ENCODE measurements at places on chromosomes 16 and 17.
A peak's percentile ranks its signal among the peaks of the same experiment; 100 is the strongest.

- DNase-seq: no peak
Observed at GRCh38 chr17:71115669-71115972, 946.3 kb downstream of the KCNJ2 start.

GRCh38 chr16:12345349-12345748 is 368.8 kb downstream of the SNX29 start:
- no peak for DNase-seq

DNA sequence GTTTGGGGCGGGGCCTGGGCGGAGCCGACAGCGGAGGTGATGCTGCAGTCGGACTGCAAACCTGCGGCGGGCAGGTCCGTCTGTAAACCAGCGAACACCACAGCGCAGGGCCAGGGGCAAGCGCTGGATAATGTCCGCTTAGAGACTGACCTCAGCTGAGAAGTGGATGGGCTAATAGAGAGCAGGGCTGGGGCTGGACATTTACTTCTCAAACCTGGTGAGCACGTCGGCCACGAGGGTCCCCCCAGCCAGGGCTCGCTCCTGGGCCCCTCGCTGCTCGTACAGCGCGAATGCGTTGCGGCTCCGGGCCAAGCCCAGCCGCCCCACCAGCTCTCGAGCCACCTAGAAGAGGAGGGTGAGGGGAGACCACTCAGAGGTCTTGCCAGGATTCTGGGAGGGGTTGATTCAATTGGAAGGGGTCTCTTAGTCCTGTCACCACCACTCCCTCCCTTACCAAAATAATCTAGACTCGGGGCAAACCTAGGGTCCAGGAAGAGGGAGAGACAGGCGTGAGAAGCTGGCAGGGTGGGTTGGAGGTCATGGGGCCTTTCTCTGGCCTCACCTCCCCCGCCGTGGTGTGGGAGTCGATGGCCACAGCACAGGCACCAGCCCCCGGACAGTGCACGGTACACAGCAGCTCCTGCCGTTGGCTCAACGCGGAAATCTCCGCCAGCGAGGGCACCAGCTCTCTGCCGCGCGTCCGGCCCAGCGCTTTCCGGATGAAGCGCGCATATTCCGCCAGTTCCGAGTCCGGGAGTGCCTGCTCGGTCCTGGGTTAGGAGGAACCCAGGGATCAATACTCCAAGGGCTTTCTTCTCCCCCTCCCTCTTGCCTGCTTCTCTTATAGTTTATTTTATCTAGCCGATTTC is 5.8 kb downstream of the PLEKHH3 start:
- DNase-seq: no peak

- peak; percentile 25 for DNase-seq
Observed at GRCh38 chr17:81471818-81472456, 40.7 kb downstream of the ACTG1 start.

DNA sequence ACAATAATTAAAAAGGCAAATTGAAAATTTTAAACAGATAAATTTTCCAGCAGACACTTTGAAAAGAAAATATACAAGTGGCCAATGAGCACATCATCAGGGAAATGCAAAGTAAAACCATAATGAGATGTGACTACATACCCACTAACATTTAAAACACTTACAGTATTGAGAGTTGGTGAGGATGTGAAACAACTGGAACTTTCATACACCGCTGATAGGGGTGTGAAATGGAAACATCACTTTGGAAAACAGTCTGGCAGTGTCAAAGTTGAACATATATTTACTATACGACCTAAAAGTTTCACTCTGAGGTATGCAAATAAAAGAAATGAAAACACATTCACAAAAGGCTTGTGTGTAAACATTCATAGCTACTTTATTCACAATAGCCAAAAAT is 94.0 kb upstream of the GNAO1 start:
- no peak for DNase-seq

- DNase-seq: no peak
Observed at GRCh38 chr17:7468804-7469389, 10.5 kb downstream of the ZBTB4 start.

DNA sequence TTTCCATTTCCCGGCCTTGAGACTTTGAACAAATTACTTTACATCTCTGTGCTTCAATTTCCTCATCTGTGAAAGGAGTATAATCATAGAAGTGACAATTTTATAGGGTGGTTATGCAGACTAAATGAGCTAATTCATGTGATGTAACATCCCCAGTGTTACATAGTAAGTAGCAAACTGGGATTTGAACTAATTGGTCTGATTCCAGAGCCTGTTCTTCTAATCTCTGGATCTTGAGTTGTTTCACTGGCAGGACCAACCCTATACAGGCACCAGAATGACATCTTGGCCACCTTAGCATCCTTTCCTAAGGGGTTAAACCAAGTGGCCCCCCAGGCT is 77.7 kb downstream of the AATF start:
- no peak for DNase-seq

DNA sequence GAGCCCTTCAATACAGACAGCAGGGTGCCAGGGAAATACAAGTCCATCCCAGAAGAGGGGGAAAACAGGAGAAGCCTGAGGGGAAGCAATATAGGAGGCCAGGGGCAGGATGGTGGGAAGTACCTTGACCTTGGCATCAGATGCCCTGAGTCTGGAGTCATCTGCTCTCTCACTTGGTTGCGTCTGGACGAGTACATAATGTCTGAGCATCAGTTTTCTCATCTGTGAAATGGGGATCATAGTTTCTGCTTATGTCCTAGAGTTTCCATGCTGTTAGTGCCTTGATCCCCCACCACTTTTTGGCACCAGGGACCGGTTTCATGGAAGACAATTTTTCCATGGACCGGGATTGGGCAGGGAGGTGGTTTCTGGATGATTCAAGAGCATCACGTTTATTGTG is 2.3 kb downstream of the STAT5A start:
- no peak for DNase-seq

DNA sequence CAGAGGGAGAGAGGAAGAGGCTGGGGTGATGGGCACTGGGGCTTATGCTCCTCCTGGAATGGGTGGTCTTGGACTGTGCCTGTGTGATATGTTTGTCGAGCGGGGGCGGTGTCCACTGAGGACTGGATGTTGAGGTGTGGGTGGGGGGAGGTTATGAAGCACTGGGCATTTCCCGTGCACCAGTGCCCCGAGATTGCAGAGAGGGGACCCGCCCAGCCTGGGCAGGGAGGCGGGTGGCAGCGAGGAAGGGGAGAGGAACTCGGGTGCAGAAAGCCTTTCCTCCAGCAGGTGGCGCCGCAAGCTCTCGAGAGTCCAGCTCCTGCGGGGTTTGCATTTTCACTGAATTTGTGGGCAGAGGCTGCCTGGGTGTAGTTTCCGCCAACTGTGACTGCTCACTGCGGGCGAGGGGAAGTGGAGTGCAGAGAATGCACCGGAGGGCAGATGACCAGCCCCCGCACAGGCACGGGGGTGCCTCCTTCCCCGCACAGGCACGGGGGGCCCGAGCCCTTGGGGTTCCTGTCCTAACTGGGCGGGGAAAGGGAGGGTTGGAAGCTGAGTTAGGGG is 190.6 kb downstream of the SEC14L1 start:
- peak; percentile 91 for DNase-seq

- no peak for DNase-seq
Observed at GRCh38 chr17:59010026-59010425, 96.7 kb downstream of the TRIM37 start.

DNA sequence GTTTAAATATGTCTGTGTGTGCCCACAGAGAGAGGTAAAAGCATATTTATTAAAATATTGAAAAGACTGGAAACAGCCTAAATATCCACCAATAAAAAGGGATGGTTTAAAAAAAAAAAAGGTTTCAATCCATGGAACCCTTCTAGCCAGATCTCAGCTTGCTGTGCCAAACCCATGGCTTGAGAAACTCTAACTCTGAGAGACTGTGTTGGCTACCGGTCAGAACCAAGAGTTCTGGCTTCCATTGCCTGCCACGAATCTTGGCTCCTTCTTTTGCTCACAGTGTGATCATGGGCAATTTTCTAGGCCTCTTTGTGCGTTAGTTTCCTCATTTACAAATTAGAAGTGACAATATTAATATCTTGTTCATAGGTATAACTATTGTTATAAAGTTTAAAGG is 201.3 kb upstream of the IRX3 start:
- DNase-seq: no peak

- no peak for DNase-seq
Observed at GRCh38 chr17:7835814-7836595, 2.0 kb downstream of the KDM6B start.

DNA sequence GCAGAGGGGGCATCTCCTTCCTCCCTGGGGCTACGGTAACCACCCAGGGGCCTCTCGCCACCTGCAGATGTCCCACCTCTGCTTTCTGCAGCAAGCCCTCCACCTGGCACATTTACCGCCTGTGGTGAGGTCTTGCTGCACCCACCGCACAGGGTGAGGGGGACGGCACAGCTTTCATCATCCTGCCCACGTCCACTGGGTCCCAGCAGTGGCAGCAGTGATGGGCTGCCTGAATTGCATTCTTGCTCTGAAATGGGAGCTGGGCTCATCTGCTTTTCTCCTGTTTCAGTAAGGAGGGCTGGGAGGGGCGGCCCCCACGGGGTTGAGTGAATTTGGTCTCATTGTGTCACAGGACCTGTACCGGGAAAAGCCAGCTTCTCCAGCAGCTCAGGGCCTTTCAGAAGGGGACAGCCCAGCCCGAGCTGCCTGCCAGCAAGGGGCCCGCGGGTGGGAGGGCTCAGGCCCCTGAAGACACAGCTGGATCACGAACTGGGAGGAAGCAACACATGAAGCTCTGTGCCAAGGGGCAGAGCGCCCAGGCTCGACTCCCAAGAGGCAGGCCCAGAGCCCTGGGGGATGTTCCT is 12.7 kb downstream of the DNAAF8 start:
- DNase-seq: no peak

DNA sequence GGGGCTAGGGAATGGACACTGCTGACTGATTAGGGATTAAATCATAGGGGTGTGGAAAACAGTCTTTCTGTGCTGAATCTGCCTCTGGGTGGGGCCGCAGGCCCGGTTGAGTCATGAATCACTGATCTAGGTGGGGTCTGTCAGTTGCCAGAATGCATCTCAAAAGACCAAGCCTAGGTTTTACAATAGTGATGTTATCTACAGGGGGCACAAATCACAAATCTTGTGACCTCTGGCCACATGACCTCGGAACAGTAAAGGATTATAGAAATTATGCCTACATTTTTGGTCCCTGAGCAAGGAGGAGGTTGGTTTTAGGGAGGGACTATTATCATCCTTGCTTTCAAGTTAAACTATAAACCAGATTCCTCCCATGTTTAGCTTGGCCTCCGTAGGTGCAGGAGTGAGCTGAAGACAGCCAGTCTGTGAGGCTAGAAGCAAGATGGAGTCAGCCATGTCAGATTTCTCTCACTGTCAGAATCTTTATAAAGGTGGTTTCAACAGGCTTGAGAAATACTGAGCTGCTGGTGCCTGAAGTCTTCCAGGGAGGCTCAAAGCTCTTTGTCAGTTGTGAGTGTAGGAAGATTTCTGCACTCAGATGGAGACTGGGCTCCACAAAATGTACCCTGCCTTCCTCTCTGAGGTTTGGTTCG is 12.9 kb downstream of the GNGT2 start:
- peak; percentile 30 for DNase-seq

DNA sequence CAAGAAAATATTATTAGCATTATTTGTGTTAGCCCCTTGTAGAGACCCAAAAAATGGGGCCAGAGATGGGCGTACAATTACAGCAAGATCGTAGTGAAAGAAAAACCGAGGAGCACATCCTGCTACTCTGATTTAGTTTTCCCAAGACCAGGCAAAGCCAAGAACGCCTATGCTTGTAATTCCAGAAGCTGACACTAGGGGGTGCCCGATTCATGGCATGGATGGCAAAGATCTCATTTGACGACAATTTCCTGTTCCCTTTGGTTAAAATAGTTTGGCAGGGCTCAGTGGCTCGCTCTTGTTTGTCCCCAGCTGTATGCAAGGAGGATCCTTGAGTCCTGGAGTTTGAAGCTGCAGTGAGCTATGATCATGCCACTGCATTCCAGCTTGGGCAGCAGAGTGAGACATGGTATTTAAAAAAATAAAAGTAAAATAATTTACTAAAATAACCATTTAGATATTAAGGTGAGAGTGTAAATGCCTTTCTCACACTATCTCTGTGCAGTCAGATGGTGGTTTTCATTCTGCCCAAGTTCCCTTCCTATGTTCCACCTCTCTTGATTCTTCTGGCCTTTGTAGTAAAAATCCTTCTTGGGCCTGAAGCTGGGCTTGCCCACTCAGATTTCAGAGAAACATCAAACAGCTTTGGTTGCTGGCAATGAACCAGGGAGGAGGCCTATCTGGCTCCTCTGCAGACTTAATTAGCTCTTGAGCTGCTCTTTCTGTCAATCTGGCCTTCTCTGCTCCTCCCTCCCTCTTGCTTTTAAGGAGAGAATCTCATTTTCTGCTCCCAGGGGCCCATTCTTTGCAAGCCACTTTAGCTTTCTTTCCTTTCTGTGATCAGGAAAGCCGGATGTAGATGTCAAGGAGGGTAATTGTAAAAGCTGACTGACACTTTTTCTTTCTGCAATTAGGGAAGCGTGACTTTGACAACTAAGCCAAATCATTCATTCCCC is 31.2 kb downstream of the TMEM238L start:
- no peak for DNase-seq

GRCh38 chr17:77163001-77163400 is 22.2 kb downstream of the SEC14L1 start:
- peak; percentile 63 for DNase-seq

DNA sequence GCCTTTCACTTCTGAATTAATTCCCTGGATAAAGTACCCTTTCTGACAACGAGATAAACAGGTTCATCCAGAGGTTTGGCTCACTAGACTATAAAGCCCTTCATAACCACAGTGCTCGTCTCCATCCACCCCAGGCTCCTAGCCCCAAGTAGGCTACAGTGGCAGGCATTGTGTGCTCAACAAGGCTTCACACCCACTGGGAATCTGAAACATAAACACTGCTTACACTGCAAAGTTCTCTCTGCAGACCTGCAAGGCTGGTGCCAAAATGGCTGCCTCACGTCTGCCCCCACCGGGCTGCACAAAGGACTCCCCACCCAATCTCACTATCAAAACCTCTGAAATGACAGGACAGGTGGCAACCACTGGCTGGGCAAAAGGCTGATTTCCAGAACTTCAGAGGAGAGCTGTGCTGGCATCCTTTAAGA is 5.1 kb upstream of the HLF start:
- no peak for DNase-seq

DNA sequence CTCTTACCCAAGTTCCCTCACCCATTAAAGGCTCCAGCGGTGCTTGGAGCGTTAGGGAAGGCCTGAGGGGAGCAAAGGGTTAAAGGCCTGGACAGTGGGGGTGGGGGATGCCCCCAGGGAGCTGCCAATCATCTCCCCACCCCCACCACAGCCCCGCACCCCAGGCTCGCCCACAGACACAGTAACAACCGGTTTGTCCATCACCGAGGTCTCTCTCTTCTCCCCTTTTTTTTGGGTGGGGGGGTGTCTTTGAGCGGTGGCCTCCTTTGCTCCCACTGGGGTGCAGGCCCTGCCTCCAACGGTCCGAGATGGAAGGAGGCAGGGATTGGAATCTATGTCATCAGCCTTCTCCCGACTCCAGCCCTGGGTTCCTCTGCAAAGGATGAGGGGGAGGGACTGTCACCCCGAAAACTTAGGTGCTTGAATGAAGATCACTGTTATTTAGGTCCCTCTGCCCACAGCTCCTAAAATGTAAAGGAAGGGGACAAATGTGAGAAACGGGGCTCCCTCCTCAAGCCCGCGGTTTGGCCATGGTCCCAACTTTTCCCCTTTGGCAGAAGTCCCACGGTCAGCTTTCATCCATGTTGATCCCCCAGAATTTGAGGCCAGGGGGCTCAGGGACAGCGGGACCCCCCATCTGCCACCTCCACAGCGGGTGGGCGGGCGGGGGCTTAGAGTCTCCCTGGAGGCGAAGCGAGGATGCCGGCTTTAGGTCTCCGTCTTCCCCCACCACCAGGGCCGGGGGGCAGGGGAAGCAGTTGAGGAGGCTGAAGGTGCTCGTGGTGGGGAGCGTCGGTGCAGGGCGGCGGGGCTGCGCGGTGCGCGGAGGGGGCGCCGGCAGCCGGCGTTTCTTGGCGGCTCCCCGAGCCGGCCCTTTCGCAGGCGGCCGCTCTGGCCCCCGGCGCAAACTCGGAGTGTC is 1.7 kb downstream of the EPOP start:
- DNase-seq: no peak
